ENCODE measurements at places on chromosomes 11 and 22.

DNA sequence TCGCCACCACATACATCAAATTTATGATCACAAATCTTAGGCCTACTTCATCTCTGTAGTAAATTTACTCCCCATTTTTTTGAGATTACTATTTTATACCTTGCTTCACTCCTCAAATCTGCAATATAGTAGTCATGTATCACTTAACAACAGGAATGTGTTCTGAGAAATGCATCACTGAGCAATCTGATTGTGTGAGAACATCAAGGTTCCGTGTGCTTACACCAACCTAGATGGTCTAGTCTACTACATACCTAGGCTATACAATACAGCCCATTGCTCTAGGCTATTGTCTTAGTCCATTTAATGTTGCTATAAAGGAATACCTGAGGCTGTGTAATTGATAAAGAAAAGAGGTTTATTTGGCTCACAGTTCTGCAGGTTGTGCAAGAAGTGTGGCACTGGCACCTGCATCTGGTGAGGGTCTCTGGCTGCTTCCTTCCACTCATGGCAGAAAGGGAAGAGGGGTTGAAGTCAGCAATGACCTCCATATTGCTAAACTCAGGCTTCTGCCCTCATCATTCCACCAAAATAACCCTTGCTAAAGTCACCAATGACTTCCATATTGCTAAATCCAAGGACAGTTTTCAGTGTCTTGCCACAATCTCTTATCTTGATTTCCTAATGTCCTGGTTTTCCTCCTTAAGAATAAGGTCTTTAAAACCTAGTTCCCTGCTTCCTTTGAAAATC, 140.3 kb downstream of the RBFOX2 start:
- no peak for DNase-seq

GRCh38 chr22:40309631-40310030, 36.7 kb upstream of the ADSL start:
- no peak for DNase-seq

DNA sequence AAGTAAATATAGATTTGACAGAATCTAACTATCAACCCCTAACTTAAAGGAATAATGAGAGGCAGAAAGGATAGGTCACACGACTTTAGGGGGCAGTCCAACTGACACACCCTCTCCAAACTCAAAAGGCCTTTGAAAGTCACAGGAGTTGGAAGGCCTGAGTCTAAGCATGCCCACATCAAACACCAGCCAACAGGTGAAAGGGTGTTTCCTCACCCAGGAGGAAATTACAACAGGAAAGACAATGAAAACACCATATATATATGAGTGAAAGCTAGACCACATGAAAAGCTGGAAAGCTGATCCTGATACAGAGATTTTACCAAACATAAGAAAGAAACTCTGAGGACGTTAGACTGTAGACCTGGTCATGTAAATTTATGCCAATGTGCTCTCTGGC, 10.5 kb upstream of the DEPDC7 start:
- no peak for DNase-seq

GRCh38 chr11:111391328-111392124, 12.5 kb upstream of the POU2AF1 start:
- DNase-seq, result no peak

DNA sequence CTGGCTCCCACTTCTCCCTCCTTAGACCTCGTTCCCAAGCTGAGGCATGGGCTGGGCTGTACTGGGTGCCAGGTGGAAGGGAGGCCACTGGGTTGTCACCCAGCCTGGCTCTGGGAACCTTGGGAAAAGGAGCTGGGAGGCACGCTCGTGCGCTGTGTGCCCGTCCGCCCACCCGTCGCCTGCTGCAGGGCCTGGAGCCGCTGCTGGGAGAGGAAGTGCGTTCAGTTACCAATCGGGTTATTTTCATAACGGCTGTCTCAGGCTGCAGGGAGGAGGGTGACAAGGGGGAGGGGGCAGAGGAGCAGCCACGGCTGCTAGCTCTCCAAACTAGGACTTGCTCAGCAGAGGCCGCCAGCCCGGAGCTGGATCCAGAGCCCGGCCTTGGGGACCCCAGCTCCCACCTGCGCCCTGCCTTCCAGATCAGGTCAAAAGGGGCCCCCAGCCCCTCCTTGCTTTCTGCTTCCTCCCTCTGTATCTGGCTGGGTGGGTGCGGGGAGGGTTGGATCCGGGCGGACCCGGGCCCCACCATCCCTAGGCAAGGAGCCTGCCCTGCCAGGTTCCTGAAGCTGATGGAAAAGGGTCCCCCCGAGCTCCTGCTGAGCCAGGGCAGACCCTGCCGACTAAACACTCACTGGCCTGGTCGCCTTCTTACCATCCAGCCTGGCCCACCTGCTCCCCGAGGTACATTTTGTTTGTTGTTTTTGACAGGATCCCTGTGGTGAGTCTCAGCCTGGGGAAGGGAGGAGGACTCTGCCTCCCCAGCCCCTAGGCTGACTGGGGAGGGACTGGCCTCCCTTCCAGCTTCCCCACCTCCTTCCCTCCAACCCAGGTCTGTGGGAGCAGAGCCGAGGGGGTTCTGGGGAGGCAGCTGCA, 14.3 kb downstream of the DGKZ start:
- peak; percentile 81 for DNase-seq

DNA sequence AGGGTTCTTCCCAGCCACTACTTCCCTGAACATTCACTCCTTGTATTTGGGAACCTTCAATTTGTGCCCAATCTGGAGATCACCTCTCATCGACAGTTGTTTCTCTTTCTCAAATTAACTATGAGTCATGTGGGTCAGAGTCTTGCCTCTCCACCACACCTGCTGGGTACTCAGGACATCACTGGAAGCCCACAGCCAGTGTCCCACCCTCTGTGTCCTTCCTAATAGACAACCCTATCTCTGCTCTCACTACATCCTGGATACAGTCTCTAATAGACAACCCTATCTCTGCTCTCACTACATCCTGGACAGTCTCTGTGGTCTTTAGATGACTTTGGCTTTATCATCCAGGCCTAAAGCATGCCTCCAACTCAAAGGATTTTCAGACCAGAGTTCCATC, 70.1 kb downstream of the ARL14EP start:
- no peak for DNase-seq
